ENCODE measurements at places on chromosomes 11 and 22.

GRCh38 chr22:39383841-39384625 lies 15.5 kb upstream of the TAB1 start:
- peak; percentile 28 for DNase-seq

DNA sequence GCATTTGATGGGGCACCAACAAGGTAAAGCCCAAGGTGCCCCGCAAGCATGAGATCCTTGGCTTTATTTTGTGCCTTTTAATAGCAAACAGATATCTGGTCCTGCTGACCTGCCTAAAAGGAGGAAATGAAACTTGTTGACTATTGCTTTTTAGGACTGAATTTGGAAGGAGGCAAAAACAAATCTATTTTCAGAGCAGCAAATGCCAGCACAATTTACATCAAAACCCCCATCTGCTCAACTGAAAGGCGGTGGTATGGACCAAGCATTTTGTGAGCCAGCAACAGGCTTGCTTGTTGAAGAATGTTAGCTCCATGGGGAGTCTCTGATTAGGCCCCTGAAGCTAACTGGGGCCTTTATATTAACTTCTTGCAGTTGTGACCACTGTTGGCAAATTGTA lies 192.6 kb upstream of the E2F8 start:
- DNase-seq, result no peak

GRCh38 chr22:44351685-44352377 lies 39.1 kb upstream of the SHISAL1 start:
- peak; percentile 93 for DNase-seq

- DNase-seq, result peak; percentile 94
Observed at GRCh38 chr11:44955015-44955738, 4.5 kb upstream of the TP53I11 start.

Data from cardiac fibroblast (primary cell).